ENCODE measurements at places on chromosomes 1 and 21.

- DNase-seq, result no peak
Observed at GRCh38 chr1:230352537-230352936, 73.6 kb downstream of the PGBD5 start.

GRCh38 chr1:60895701-60896100 is 186.7 kb upstream of the NFIA start:
- DNase-seq, result no peak

DNA sequence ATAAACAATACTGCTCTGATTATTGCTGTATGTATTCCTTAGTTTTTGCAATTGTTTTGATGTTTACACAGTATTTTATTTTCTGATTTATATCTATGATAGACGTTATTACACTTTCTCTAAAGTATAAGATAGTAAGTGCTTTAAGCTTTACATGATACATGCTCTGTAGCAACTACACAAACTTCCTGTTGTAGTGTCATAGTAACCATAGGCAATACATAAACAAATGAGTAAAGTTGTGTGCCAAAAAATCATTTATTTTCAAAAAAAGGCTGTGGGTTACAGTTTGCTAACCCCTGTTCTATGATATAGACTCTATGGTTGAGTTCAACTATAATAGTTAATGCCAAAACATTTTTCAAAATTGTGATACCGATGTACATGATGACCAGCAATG is 1156.4 kb downstream of the AMY1C start:
- DNase-seq, result no peak

DNA sequence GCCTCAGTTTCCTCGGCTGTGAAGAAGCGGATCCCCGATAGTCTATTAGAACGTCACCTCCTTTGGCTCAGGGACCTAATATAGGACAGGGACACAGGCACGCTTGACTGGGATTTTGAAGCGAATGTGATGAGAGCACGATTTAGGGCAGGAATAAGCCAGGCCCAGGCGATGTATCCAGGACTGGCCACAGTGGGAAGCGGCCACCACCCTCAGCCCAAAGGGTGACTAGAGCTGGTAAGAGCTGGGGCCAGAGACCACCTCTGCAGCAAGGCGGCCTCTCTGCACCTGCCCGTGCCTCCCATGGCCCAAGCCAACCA is 100.0 kb upstream of the VAMP3 start:
- no peak for DNase-seq

DNA sequence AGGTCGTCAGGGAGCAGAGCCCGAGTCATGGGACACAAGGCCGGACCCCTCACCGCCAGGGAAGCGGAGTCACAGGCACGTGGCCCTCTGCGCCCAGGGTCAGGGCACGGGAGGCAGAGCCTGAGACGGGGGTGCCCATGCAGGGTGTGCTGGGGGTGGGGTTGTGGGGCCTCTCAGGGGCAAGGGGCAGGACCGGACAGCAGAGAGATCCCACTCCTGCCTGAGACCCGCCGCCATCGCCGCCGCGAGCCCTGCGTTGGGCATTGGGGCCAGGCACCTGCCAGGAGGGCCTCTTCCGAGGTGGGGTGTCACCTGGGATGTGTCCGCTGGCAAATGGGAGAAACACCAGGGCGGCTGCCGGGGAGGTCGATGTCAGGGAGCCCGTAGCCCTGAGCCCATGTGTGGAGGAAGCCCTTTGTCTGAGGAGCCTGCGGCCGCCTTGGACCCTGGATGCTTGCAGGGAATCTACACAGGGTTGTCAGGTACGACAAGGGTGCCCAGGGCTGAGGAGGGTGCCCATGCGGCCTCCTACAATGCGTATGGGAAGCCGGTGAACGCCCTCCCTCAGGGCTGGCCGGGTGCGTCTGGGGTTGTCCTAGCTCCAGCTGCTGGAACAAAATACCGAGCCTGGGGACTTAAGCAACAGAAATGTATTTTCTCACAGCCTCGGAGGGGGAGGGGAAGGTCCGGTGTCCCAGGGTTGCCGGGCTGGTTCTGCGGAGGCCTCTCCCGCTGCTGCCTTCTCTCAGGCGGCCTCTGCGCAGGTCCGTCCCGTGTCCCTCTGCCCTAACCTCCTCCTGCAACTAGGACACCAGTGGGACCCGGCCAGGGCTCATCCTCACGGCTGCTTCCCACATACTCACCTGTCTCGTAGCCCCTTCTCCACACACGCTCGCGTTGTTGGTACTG is 16.4 kb upstream of the C1orf159 start:
- peak; percentile 54 for DNase-seq

- DNase-seq, result no peak
Observed at GRCh38 chr1:111176678-111177077, 23.8 kb downstream of the DENND2D start.

DNA sequence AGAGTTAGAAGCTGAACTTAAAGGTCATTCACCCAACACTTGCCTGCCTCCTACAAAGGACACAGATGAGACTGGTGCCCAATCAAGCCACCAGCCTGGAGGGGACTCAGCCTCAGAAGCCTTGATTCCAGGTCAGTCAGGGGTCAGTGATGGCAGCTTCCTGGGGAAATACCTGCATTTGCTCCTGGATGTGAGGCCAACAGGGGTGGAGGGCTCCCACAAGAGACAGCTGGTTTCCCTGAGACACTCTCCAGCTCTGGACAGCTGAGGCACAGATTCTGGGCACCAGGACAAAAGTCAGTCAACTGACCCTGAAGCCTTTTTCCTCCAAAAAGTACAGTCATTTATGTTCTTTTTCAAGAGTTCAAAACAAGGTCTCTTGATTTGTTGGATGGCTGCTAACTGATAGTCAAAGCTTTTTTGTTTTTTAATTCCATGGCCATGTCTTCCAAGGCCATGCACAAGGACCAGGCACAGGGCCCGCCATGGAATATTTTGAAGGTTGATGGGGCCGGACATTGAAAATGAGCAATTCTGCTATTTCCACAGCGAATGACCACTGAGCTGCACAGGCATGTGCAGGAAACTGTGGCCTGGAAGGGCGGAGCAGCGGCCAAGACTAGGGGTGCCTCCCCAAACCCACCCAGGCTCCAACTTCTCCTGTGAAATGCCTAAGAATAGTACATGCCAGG is 1.8 kb downstream of the C2CD2 start:
- DNase-seq, result no peak

DNA sequence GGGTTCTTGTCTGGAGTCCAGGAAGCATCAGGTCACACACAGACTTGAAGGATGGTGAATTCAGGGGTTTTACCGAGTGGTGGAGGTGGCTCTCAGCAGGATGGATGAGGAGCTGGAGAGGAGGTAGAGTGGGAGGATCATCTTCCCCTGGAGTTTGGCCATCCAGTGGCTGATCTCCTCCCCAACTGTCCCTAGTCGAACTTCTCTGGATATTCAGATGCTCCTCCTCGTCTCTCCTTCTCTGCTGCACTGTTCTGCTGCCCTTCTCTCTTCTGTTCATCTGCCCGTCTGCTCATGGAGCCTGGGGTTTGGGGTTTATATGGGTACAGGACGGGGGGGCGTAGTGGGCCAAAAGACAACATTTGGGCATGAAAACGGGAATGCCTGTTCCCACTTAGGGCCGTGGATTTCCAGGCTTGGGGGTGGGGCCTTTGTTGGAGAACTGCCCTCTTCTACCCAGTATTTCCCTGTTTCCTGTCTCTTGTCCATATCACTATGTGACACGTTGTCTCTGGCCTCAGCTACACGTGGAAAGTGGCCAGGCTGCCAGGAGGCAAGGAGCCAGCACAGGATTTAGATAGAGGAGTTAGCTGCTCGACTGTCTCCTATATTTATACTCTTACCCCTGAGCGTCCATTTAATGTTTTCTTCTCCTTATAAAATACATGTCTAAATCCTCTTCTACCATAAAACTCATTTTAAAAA is 76.7 kb downstream of the SIPA1L2 start:
- DNase-seq, result no peak

- no peak for DNase-seq
Observed at GRCh38 chr1:159879977-159880376, 17.5 kb upstream of the VSIG8 start.

DNA sequence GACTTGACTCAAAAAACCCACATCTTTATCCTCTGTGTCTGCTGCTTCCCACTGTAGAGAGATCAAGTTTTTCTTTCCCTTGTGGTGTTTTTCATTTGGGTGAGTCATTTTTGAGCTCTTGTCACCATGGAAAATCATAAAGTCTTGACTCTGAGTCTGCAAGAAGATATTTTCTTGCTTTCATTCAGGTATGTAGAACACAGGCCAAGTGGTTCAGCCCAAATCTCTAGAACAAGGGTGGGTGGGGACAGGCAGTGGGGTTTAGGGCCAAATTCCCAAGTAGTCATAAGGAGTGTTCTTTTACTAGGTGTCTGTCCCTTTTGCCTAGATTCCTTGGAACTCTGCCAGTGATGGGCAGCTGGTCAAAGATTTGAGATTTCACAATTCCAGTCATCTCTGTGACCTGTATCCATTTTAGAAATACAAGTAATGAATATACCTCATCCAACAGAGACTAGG is 21.5 kb upstream of the ARHGAP29 start:
- no peak for DNase-seq

- DNase-seq, result no peak
Observed at GRCh38 chr1:42290130-42290529, 44.9 kb downstream of the FOXJ3 start.

DNA sequence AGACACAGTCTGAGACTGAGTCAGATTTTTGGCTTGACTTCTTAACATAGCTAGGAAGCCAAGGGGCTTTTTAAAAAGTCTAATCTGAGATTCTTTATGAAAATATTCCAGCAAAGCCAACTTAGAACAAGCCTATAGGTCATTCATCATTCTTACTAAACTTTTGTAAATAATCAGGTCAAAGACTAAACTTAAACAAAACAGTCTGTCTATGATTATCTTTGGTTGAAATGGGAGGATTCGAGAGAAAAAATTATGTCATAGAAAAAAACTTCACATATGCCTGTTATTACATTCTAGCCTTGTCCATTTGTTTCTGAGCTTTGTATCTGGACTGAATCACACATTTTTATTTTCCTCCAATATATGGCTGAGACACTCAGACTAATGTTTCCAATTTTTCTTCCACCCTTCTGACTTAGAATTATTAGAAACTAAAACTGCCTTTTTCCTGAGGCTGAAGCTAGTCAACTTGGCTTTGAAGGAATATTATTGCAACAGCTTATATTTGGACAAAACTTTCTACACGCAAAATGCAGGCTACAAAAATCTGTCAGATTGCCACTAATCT is 83.3 kb downstream of the ETS2 start:
- no peak for DNase-seq

DNA sequence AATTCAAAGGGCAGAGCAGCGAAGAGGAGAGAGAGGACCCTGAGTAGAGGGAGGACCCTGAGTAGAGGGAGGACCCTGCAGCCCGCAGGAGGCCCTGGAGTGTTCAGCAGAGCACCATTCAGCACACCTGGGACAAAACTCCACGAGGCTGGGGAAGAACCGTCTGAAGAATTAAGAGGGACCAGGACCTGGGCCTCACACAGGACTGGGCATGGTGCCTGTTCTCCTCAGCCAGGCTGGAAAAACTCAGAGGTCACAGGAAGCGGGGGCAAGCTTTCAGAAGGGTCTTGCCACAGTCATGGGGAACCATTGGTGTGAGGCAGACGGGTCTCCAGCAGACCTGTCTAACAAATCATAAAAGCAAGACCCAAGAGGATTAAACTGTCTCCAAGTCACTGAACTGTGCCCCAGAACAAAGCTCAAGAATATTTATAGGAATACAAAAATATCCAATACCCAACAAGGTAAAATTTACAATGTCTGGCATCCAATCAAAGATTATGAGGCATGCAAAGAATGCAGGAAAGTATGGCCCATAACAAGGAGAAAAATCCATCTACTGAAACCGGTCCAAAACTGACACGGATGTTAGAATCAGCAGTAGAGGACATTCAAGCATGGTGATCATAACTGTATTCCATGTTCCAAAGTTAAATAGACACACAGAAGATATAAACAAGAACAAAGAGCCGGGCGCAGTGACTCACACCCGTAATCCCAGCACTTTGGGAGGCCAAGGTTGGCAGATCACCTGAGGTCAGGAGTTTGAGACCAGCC is 30.6 kb downstream of the MORN1 start:
- no peak for DNase-seq

GRCh38 chr21:15624646-15625045 is 105.1 kb upstream of the USP25 start:
- no peak for DNase-seq

GRCh38 chr1:28782011-28782410 is 30.0 kb upstream of the OPRD1 start:
- no peak for DNase-seq

DNA sequence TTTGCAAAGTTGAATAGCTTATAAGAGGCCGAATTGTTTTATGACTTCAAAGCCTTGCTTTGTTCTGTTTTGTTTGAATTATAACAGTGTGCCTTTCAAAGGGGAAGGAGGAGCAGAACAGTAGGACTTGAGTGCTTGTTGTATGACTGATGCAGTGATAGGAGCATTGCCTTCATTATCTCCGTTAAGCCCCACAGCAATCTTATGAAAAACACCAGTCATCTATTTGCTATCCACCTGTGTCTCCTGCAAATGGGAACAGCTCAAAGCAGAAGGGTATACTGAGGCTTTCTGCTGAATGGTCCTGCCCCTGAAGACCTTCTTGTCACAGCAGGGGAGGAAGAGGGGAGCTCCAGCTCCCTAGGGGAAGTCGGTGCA is 127.5 kb downstream of the RNF220 start:
- DNase-seq, result no peak

DNA sequence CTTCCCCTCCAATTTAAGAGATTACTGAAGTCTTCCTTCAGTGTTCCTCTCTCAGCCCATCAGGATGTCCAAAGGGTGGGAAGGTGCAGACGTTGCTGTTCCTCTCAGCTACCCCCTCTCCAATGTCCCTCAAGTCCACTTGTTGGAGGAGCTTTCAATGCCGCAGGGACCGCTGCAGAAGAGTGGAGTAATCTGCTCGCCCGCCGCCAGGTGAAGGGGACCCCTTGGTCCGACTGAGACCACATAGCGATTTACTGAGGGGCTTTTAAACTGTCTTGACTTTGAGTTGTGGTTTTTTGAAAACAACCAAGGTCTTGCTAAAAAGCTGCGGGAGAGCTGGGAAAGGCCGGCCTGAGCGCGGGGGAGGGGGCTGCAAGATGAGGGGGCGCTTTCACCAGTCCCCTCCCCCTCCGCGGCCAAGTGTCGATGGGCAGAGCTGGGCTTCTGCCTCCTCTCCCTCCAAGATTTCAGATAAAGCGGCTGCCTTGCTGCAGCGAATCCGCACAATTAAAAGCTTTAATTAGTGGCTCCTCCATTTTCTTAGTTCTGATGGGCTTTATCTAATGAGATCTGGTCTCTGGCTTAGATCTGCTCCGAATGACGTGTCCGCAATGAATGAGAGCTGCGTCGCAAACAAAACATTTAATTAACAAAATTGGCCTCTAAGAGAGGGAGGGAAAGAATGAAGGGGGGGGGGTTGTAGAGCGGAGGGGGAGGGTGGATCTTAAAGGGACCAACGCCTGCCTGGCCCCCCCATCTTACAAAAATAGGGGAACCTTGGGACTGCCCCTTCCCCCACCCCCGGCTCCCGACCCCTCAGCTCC is 5.9 kb downstream of the LMO4 start:
- no peak for DNase-seq

GRCh38 chr1:158019171-158019868 is 25.9 kb downstream of the KIRREL1 start:
- no peak for DNase-seq

GRCh38 chr1:28417441-28417922 is 47.9 kb downstream of the PHACTR4 start:
- DNase-seq, result no peak

- DNase-seq, result peak; percentile 56
Observed at GRCh38 chr1:88998716-88999115, 6.3 kb upstream of the KYAT3 start.

- no peak for DNase-seq
Observed at GRCh38 chr1:29470087-29470787, 233.9 kb downstream of the PTPRU start.

Measured in NCI-H510A (cell line).